ENCODE measurements at places on chromosomes 12 and 14.

DNA sequence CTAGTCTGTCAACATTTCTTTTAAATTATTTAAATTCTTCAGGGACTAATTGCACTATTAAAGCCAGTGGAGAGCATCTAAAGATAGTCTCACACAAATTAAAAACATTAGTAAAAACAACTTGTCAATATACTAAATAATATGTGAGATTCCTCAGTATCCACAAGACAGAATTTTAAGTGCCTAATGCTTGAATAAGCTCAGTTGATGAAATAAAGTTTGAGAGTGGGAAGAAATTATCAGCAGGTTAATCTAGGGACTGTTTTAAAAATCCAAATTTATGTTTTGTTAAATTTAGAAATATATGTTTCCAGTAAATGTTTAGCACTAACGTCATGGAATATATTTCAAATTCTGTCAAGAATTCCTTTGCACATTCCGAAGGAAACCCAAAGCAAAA is 105.2 kb downstream of the SLC41A2 start:
- no peak for DNase-seq

DNA sequence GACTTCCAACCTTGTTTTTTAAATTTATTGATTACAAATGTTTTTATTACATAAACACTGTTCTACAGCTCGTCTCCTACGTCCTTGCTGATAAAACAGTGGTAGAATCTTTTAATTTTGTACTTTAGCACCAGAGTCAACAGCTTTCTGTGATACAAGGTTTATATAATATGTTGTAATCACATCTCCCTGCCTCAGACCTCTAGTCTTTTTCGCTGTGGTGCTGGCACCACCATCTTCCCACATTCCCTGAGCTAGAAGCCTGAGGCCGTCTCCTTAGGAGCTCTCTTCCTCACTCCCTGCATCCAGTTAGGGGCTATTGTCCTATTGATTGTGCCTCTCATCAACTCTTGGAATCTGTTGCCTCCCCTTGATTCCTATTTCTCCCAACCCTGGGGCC is 17.1 kb downstream of the MTHFD1 start:
- DNase-seq = no peak

DNA sequence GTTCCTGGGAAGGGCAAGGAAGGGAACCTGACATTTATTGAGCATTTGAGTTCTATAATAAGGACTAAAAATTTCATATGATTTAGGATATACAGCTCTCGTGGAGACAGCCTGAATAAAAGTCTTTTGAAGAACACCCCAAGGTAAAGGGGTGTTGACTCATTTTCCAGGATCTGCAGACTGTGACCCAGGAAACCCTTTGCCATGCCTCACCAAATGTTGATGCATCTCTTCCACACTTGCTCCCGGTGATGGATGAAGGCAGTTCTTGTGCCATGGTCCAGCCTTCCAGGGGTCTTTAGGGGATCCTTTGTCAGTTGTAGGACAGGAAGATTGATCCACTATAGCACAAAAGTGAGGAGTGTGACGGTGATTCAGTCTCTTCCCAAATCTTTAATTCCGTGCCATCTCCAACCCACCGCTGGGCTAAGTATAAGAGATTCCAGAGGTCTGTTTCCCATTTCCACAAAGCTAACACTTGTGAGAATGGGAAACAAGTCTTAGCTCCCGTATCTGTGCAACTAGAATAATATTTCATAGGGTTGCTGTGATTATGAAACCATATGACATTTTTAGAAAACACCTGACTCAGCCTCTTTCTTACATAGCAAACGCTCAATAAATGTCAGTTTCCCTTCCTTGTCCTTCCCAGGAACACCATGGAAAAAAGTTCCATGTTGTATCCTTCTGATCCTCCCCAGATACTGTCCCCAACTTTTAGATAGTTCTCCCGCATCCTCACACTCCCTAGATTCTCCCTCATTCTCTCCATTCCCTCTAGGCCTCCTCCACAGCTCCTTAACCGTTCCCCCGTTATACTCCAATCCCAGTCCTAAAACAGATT is 836 bp downstream of the AAAS start:
- DNase-seq = no peak

DNA sequence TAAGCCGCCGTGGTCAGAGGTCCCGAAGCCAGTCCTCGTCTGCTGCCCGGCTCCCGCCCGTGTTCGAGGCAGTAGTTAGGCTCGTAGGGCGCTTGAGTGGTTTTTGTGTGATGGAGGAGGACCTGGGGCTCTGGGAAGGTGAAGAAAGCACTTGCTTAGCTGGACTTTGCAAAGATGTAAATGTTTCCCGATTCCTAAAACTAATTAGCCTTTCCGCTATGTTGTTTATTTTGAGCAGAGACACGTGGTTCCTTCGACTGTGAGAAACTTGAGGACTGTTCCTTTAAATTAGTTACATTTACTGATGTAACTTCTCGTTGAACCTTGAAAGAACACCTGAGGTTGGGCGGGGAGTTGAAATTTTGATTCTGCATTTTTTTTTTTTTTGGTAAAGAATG is 33.9 kb downstream of the MIA2 start:
- DNase-seq = no peak

DNA sequence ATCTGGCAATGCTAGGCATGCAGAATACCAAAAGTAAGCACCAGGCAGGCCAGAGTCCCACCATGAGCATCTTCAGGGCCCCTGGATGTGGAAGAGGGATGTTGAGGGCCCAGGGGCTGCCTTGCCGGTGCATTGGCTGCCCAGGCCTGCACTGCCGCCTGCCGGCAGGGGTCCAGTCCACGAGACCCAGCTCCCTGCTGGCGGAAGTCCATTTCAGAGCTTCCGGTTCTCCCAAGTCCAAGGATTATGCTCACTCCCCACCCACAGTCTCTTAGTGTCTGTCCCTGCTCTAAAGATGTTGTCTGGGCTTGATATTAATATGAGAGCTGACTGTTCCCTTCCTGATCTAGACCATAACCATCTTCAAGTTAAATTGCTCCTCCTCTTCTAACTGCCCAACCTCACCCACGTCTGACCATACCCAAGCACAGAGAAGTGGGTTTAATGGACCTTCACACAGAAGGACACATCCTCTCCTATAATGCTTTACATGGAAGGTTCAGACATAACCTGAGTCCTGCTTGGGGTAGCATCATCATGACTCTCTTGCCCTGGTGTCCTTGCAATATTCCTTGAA is 117.4 kb downstream of the DAD1 start:
- DNase-seq = no peak

GRCh38 chr14:67263499-67264149 is 22.4 kb downstream of the PALS1 start:
- DNase-seq = no peak

DNA sequence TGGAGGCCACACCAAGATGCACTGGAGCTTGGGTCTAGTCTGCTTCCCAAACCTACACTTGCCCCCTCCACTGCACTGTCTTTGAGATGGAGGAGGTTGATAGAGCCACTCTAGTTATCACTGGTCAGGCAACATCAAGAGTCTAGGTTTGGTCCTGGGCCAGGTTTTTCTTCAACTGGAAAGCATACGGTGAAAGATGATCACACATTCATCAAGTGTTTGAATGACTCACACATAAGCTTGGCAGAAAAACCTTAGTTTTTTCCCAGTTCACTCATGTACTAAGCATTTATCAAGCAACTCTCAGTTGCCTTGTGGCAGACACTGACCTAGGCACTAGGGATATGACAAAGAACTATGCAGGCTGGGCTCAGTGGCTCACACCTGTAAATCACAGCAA is 84.5 kb downstream of the PLEKHG3 start:
- DNase-seq = no peak

- DNase-seq = no peak
Measured at GRCh38 chr12:122297494-122297893, 31.2 kb upstream of the VPS33A start.

DNA sequence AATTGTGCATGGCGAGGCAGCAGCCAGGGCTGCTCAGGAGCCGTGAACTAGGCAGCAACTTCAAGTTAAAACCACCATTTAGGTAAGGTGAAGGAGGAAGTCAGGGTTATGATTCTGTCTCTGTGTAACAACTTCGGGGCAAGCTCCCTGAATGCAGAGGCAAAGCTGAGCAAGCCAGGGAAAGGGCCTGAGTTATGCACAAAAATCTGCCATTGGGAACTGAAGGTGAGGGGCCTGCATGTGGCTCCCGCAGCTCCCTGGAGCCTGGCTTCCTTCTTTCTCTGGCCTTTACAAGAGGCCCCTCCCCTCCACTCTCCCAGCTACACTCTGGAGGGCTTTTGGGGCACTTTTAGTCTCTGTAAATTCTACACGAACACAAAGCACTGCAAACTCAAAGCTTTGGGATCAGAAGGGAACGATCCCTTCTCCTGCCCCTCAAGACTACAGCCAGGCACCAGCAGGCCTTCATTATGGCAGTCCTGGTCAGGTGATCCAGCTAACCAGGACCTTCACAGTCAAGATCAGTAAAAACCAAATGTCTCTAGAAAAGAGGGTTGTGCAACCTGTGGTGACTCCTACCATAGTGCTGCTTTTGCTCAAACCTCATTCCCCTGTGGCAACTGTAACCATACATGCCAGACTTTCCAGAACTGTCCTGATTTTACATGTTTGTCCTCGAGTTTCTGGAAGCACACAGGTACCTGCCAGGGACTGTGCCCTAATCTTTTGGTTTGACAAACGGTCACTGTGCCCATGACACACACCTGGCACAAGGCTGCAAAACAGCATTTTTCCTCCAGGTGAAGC is 67.2 kb upstream of the PTGR2 start:
- no peak for DNase-seq

GRCh38 chr12:106267535-106267934 is 19.7 kb upstream of the CKAP4 start:
- no peak for DNase-seq

- DNase-seq = no peak
Measured at GRCh38 chr12:10829994-10830393, 3.8 kb upstream of the TAS2R10 start.

DNA sequence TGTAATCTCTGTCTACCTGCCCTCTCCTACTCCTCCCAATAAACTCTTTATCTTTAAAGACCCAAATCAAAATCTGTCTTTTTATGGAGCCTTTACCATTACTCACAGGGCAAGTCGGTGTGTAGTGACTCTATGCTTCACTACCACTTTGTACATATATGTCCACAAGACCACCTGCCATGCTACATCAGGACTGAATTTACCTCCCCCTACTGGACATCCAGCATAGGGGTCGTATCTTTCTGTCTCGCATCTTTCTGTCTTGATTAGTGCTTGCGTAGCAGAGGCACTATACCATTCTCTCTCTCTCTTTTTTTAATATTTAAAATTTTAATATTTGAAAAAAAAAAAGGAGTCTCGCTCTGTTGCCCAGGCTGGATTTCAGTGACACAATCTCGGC is 587.5 kb downstream of the SOX5 start:
- DNase-seq = no peak

GRCh38 chr12:96213869-96214268 is 19.7 kb downstream of the ELK3 start:
- no peak for DNase-seq

DNA sequence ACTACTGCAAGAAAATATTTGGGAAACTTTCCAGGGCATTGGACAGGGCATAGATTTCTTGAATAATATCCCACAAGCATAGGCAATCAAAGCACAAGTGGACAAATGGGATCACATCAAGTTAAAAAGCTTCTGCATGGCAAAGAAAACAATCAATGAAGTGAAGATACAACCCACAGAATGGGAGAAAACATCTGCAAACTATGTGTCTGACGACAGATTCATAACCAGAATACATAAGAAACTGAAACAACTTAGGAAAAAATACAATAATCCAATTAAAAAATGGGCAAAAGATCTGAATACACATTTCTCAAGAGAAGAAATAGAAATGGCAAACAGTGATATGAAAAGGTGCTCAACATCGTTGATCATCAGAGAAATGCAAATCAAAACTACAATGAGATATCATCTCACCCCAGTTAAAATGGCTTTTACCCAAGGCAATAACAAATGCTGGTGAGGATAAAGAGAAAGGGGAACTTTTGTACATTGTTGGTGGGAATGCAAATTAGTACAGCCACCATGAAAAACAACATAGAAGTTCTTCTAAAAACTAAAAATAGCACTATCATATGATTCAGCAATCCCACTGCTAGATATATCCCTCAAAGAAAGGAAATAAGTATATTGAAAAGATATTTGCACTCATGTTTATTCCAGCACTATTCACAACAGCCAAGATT is 33.8 kb upstream of the ATP2B1 start:
- no peak for DNase-seq

- DNase-seq = no peak
Measured at GRCh38 chr12:1171657-1172408, 180.8 kb downstream of the ERC1 start.

DNA sequence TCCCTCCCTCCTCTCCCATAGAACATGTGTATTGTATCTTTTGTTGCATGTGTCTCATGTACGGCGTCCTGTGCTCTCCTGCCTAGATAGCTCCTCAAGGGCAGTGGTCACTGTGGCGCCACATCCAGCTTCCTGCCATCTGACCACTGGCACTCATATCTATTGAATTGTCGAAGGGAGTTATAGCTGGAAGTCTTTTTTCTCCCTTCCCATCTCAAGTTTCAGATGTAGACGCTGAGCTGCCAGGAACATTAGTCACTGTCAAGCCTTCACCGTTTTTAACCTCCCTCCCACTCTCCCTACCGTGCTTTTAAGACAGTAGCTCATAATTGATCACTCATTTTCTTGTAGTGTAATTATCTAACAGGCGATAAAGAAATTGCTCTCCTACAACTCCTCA is 33.0 kb downstream of the MTHFD1 start:
- no peak for DNase-seq

DNA sequence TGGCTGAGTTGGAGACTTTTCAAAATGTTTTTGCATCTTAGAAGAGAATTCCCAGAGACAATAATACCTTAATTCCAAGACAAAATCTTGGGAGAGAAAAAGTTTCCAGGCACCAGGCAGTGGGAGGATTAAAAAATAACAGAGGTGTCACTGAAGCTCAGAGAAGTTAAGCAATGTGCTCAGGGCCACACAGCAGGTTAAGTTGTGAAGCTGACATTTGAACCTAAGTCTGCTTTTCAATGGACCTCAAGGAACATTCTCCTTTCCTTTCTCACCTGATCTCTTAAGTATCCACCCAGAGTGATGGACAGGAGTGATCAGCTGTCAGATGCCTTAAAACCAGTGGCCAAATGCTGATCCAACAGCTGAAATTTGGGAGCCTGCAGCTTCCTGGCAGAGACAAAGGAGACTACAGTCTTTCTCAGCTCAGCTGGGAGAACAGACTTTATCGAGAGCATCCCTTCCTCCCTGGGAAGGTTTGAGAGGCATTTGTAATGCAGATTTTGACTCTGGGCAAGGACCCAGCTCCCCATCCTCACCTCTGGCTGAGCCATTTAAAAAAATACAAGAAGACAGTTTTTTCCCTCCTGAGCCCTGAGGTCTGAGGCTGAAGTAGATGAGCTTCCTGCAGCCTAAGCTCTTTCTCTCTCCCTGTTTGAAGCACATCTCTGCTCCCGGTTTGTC is 174.9 kb upstream of the RPH3A start:
- no peak for DNase-seq

DNA sequence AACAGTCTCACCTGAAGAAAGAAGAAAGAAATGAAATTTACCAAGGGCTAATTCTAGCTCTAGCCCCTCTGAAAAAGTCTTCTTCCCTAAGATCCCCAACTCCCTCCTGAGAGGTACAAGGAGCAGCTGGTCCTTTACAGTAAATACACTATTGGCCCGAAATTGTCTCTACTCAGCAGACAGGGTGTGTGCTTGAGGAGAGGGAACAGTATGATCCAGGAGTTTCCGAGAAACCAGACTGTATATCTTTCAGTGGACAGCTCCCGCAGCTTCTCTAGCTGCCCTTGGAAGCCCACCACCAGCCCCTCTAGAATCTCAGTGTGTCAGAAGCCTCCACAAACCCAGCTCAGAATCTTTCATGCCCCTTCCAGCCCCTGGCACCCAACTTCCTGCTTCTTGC is 8.1 kb downstream of the GPR84 start:
- DNase-seq = no peak

Measured in GM12864 (cell line).